ENCODE measurements at places on chromosomes 13 and 19. TPM values are rescaled to one million over a fixed set of nuclear protein-coding genes. Genes with fewer than 3 reads are reported as not detected.

DNA sequence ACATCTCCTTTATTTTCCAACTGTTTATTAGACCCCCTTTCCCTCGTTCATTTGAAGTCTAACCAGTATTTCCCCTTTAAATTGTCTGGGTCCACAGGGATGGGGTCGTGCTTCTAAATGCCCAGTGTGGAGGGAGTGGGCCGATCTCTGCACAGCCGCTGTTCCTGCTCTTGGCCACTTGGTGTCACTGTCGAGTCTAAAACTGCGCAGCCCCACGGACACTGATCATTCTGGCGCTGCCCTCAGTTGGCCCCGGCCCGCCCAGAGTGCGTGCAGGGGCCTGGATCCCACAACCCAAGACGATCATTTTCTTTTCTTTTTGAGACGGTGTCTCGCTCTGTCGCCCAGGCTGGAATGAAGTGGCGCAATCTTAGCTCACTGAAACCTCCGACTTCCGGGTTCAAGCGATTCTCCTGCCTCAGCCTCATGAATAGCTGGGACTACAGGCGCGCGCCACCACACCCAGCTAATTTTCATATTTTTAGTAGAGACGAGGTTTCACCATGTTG lies 12.0 kb downstream of the WDR88 start:
- DNase-seq, result peak; percentile 83

DNA sequence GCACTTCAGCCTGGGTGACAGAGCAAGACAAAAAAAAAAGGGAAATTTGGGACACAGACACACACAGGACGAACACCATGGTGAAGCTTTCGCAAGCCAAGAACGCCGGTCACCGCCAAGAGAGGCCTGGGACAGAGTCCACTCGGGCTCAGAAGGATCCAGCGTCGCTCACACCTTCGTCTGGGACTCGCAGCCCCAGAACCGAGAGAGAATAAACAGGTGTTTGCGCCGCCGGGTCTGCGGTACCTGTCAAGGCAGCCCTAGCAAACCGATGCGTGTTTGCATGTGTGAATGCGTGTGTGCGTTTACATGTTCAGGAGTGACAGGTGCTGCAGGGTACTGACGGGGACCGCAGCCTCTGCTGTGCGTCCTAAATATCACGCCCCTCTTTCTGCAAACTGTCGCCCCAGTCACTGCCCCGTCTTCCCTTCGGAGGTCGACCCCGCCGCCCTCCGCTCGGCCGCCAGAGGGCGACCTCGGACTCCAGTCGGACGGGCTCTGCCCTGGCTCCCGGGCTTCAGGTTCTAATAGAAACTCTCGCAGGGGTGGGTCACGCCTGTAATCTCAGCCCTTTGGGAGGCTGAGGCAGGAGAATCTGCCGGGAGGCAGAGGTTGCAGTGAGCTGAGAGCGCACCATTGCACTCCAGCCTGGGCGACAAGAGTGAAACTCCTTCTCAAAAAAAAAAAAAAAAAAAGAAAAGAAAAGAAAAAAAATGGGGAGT lies 11.8 kb upstream of the CSNK1G2 start:
- peak; percentile 88 for DNase-seq

MRPL54 gene
- 10.4 TPM for total RNA-seq

GRCh38 chr19:56177564-56178243 lies 1.9 kb downstream of the GALP start:
- no peak for DNase-seq

GRCh38 chr19:45322311-45322710 lies 364 bp downstream of the CKM start:
- DNase-seq, result no peak

GRCh38 chr13:112967686-112968379 lies 1.2 kb upstream of the MCF2L start:
- DNase-seq, result no peak

DNA sequence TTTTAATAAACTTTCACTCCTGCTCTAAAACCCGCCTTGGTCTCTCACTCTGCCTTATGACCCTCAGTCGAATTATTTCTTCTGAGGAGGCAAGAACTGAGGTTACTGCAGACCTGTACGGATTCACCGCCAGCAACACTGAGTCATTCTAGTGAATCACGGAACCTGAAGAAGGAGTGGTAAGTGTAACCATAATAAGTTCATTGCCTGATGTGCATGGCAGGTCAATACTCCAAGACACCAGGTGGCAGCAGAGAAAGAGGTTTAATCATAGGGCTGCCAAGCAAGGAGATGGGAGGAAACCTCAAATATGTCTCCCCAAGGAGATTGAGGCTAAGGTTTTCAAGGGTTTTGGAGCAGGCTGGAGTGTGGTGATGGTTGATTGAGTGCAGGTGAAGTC lies 204.3 kb upstream of the IPO5 start:
- no peak for DNase-seq

DNA sequence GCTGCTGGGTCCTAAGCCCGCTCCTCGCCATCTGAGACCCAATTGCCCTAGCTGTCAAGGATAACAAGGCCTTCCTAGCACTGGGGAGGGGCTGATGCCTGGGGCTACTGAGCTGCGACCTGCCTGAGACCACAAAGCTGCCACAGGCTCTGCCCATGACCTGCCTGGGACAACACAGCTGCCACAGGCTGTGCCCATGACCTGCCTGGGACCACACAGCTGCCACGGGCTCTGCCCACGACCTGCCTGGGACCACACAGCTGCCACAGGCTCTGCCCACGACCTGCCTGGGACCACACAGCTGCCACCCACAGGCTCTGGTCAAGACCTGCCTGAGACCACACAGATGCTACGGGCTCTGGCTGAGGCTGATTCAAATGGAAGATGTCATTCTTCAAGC lies 54.8 kb downstream of the EPS15L1 start:
- no peak for DNase-seq

GRCh38 chr19:14127929-14128509 lies 8.4 kb downstream of the ASF1B start:
- DNase-seq, result no peak

Data from cerebellum (tissue), 4 donors.